ENCODE measurements at places on chromosomes 4 and X. TPM values are rescaled to one million over a fixed set of nuclear protein-coding genes. Genes with fewer than 3 reads are reported as not detected.

The BTK gene
- not detected for total RNA-seq

The DCAF8L2 gene
- total RNA-seq, result not detected

GRCh38 chrX:49237060-49237459 is 1.8 kb downstream of the CCDC22 start:
- DNase-seq, result no peak

The CDK16 gene
- 80.3 TPM for total RNA-seq

- DNase-seq, result no peak
Measured at GRCh38 chr4:126495163-126495752, 1137.5 kb upstream of the INTU start.

- DNase-seq, result no peak
Measured at GRCh38 chr4:2832309-2832980, 11.2 kb upstream of the ADD1 start.

The RASSF6 gene
- total RNA-seq, result not detected

The ASIC5 gene
- total RNA-seq, result not detected

The PGM2 gene
- 104 TPM for total RNA-seq

DNA sequence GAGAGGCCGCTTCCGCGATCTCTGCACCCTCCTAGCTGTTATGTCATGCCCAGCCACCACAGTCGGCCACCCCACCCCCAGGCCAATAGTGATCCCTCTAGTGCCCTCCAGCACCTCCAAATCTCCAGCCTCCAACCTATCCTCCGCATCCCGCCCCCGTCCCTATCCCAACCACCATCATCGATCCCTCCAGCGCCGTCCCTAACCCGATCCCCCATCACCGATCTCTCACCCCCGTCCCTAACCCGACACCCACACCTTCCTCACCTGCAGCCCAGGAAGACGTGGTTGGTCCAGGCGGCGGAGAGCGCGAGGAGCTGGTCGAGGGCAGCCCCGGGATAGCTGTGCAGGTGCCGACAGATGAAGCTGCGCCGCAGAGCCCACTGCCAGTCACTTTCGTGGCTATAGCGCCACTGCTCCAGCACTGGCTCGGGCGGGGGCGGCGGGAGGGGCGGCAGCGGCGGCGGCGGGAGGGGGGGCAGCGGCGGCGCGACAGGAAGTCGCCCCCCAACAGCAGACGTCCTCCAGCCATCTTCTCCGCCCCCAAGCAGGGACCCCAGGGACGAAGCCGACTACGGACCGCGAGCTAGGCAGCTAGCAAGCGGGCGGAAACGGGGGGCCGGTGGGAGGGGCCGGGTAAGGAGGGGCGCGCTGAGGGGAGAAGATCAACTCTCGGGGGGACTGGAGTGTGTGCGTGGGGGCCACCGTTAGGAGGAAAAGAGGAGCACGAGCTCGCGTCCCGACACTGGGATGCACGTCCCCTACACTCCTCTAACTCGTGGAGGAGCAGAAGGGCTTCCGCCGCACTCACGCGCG is 552 bp downstream of the NKRF start:
- DNase-seq, result no peak

DNA sequence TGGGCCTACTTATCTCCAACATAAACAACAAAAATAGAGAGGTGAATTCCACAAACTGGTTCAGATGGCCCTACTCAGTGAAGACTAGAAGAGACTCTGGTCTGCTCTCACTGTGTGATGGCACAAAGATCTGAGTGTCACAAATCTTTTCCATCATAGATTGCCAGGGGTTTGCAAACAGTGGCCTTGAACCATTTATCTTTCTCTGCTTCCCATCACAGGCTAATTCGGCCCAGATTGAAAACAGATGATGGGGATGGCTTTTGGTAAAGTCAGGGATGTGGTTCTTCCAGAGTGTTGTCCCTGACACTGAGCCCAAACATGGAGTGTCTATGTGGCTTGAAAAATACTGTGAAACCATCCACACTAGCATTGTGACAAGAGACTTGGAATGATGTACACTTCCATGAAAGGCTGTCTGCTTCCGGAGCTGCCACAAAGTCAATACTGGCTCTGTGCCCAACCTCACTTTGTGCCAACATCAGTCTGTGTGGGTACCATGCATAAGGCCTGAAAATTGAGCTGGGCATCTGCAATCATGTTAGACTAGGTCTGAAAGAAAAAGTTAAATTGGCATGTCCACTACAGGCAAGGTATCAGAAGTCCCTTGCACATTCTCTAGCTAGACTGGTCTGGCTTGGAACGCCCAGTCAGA is 25.2 kb upstream of the PLAC1 start:
- DNase-seq, result no peak

The DGKK gene
- not detected for total RNA-seq

GRCh38 chr4:112069110-112069509 is 76.1 kb upstream of the FAM241A start:
- no peak for DNase-seq

The NKX3-2 gene
- total RNA-seq, result 0.51 TPM

DNA sequence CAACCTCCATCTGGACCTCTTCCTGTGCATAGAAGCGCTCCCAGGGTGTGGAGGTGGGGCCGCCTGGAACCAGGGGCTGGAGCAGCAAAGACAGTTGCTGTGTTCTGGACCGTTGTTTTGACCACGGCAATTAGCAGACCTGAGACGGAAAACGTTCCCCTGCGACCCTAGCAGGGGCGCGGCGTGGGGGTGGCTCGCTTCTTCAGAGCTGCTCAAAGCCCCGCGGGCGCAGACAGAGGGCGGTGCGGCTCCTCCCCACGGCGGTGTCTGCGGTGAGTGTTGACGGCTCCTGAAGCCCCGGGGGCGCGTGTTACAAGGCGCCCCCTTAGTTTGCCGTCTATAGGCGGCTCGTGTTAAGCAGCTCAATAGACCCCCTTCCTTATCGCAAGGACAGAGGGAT is 79.2 kb downstream of the TRIML1 start:
- DNase-seq, result no peak

DNA sequence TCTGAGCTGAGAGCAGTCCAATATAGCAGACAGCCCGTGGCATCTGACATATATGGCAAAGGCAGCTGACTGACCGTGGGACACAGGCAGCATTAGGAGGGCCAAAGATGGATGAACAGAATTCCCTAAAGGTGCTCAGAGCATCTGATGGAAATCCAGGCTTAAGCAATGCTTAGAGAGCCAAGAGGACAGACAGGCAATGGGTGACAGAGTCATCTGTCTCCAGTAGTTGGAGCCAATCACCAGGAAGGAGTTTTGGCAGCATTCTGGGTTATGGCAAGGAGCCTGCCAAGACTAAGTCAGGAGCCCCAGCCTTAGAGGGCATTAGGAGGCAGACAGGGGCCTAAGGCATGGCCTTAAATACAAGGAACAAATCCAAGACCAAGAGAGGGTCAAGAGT is 153.3 kb upstream of the USP9X start:
- no peak for DNase-seq

DNA sequence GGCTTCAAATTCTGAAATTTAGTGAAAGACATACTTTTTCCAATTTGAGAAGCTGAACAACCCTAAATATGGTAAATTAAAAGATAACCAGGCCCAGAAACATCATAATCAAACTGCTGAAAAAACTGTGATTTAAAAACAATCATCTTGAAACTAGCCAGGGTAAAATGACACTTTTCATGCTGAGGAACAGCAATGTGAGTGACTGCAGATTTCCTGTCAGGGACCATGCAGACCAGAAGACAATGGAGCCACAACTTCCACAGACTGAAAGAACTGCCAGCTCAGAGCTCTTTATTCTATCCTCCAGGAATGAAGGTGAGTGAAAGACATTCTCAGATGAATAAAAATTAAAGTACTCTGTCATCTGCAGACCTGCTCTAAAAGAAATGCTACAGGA is 73.3 kb downstream of the NAT8L start:
- DNase-seq, result no peak

The ANK2 gene
- total RNA-seq, result 11.6 TPM

DNA sequence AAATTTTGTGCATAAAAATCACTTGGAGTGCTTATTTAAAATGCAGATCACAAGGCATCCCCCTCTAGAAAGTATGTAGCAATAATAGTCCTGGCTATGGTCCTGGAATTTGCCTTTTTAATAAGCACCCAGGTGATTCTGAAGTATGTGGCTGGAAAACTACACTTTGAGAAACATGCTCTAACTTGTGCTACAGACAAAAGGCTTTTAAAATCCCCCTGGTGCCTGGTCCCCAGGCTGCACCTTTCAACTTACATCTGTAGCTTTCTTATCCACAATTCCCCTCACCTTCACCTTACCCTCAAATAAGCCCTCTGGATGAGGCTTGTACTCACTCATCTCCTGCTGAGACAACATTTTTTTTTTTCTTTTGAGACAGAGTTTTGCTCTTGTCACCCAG is 21.1 kb downstream of the ART3 start:
- DNase-seq, result no peak

The SEPSECS gene
- 7.6 TPM for total RNA-seq

GRCh38 chr4:1113311-1114009 is at the start of gene RNF212:
Gene RNF212 (minus strand): TSS chr4:1113564. CDS start chr4:1113464, 100 bp downstream.
- DNase-seq, result no peak

GRCh38 chr4:104519588-104519987 is 24.9 kb upstream of the CXXC4 start:
- no peak for DNase-seq

DNA sequence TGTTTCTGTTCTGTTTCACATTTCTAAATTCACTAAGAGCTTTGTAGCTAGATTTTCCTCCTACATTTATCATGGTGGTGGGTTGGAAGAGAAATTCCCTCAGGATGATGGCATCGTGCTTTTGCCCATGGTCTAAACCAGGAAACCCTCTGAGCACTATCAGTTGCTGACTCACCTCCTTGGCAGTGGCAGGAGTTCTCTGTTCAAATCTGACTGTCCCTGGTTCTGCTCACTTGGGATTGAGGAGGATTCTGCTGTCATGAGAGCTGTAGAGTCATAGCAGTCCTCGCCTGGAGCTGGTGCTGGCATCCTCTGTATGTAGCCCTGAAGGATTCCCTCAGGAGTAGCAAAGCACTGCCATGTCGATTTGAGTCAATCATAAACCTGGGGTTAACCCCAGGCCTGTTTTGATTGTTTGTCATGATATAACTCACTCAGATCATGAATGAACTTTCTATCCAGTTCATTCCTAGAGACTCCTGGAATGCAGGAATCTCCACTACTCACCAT is 9.4 kb downstream of the TEX13A start:
- peak; percentile 7 for DNase-seq

GRCh38 chrX:13397878-13398818 is 78.3 kb upstream of the ATXN3L start:
- peak; percentile 99 for DNase-seq

DNA sequence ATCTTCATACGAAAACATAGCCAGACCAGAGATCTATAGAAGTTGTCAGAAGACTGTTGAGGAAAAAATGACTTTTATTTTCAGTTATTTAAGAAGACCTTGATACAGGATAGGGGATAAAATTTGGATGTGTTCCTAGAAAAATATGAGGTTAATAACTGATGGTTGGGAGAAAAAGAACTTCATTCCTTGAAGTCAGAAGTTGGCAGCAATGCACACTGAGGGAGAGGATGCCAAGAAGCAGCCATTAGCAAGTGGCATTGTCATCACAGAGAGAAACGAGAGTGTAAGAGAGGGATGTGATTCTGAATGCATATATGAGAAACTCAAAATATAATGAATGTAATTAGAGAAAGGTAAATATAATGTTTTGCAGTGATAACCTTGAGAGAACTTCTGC is 382.1 kb upstream of the EPHA5 start:
- DNase-seq, result no peak

The JAKMIP1 gene
- total RNA-seq, result not detected

The CT45A1 gene
- 61.1 TPM for total RNA-seq

DNA sequence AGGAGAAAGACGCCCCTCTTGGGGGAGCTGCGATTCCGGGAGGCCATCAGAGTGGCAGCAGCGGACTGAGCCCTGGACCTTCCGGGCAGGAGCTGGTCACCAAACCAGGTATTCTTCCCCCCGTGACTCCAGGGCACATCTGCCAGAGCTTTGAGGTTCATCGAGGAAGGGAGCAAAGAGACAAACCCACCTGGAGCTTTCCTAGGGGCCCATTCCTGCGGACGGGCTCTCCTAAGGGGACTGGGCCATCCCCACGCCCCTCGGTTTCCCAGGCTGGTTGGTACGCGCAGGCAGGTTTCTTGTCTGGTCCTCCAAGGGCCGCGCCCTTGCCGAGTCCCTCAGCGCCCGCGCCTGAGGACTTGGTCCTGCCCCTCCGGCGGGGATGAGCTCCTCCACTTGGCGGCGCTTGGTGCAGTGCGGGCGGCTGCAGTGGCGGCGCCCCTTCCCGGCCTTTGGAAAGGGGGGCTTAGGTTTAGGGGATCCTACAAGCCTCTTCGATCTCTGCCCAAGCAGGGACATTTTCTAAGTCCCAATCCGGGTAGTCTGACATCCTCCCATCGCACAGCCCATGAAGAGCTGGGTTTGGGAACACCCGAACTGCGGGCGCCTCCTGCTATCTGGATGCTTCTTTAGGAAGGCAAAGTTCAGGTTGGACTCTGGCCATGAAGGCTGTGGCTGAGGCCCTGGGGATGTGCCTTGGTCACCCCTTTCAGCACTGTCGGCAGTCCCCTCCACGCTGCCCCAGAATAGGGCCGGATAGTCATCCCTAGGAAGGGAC is 538 bp downstream of the STBD1 start:
- peak; percentile 52 for DNase-seq

The MAGEA11 gene
- 60.1 TPM for total RNA-seq

DNA sequence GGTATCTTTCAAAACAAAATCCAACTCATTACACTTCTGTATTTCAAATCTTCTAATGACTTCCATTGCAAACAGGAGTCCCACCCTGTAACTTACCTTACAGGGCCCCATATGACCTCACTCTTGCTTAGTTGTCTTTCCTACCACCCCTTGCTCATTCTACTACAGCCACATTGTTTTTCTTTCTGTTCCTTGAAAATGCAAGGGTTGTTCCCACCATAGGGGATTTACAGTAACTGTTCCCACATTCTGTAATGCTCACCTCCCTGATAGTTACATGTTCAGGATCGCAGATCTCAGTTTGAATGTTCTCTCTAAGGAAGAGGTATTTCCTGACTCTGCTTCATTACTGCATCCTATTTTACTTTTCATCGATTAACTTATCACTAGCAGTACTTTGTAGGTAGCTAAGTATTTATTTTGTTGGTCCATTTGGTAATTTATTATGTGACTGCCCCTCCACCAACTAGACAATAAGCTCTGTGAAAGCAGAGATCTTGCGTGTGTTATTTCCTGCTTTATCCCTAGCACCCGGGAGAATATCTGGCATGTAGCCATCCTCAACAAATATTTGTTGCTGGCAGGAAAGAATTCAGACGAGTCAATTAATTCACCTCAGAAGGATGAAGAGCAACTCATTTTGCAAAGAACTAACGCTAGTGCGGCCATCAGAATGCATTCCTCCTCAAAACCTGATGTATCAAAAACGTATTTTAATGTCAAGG is 21.4 kb downstream of the MAOB start:
- peak; percentile 65 for DNase-seq

DNA sequence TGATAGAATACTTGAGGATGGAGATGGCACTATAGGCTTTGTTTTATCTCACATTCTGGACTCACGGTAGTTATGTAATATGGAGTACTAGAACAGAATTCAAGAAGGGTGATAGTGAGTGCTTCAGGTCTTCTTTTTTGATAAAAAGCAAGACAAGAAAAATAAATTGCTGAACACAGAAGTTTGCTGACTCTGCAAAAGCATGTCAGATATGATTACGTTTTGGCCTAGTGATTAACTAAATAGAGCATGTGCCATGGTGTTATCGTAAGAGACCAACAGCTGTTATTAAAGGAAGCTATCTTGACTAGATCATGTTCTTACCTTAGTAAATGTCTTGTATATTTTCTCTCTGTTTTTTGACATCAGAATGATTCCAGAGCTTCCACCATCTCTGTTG is 436.9 kb upstream of the LCORL start:
- no peak for DNase-seq
